ENCODE measurements at places on chromosomes 12 and 14. TPM values are rescaled to one million over a fixed set of nuclear protein-coding genes. Genes with fewer than 3 reads are reported as not detected.

GPR65 gene
- not detected for total RNA-seq

DDX11 gene
- total RNA-seq = 57.7 TPM

CAPS2 gene
- 1.4 TPM for total RNA-seq

LRRIQ1 gene
- 1.3 TPM for total RNA-seq

CAPZA3 gene
- total RNA-seq = not detected

APOF gene
- total RNA-seq = not detected

WNT1 gene
- not detected for total RNA-seq

GALC gene
- 13.2 TPM for total RNA-seq

NRIP2 gene
- not detected for total RNA-seq

KRT4 gene
- total RNA-seq = 4.0 TPM

PTPN21 gene
- 9.7 TPM for total RNA-seq

KLRC1 gene
- not detected for total RNA-seq

ALX1 gene
- total RNA-seq = 6.1 TPM

GPD1 gene
- 0.39 TPM for total RNA-seq

LHX5 gene
- not detected for total RNA-seq

ITPK1 gene
- 48.6 TPM for total RNA-seq

FAM181A gene
- not detected for total RNA-seq

METTL1 gene
- total RNA-seq = 56.8 TPM

NELL2 gene
- total RNA-seq = 0.07 TPM

USP15 gene
- total RNA-seq = 37.6 TPM

METTL3 gene
- 55.4 TPM for total RNA-seq

DAO gene
- not detected for total RNA-seq

MYH6 gene
- total RNA-seq = not detected

KRT6A gene
- 0.52 TPM for total RNA-seq

PROX2 gene
- not detected for total RNA-seq

ASCL1 gene
- total RNA-seq = not detected

RTL1 gene
- total RNA-seq = 0.33 TPM

ITFG2 gene
- total RNA-seq = 16.9 TPM

PLA2G1B gene
- total RNA-seq = not detected

ADGRD1 gene
- total RNA-seq = 0.34 TPM

RHOJ gene
- total RNA-seq = not detected

DNAI7 gene
- total RNA-seq = 0.11 TPM

PTHLH gene
- 41.8 TPM for total RNA-seq

CMKLR1 gene
- total RNA-seq = not detected

ERG28 gene
- total RNA-seq = 16.7 TPM

ADAMTS20 gene
- not detected for total RNA-seq

STAB2 gene
- total RNA-seq = not detected

CD163 gene
- total RNA-seq = not detected

CPNE6 gene
- total RNA-seq = not detected

NYNRIN gene
- 0.40 TPM for total RNA-seq

TSHR gene
- not detected for total RNA-seq

TOMM20L gene
- not detected for total RNA-seq

ZDHHC17 gene
- total RNA-seq = 8.8 TPM

ZFYVE1 gene
- total RNA-seq = 11.0 TPM

TSPAN8 gene
- total RNA-seq = not detected

RAD9B gene
- total RNA-seq = 0.36 TPM

STYK1 gene
- total RNA-seq = 0.28 TPM

FAM234B gene
- 4.4 TPM for total RNA-seq

ERO1A gene
- total RNA-seq = 64.5 TPM

FCF1 gene
- 58.9 TPM for total RNA-seq

DLGAP5 gene
- total RNA-seq = 38.1 TPM

KERA gene
- not detected for total RNA-seq

SERPINA10 gene
- 0.06 TPM for total RNA-seq
